ENCODE measurements at places on chromosomes 16 and 17.
A peak's percentile ranks its signal among the peaks of the same experiment; 100 is the strongest.

GRCh38 chr17:72193391-72194106 is 72.7 kb downstream of the SOX9 start:
- H3K4me1 ChIP-seq: no peaks in the 10 kb centered on the region
- H3K27ac ChIP-seq: no peak overlapping the region
- no peaks in the 10 kb centered on the region for H3K27me3 ChIP-seq
- no peak overlapping the region for H3K4me3 ChIP-seq
- no peaks in the 10 kb centered on the region for H3K36me3 ChIP-seq

- H3K4me3 ChIP-seq: no peak overlapping the region
- H3K27ac ChIP-seq: no peak overlapping the region
These were observed 10.5 kb upstream of the HEATR6 start for GRCh38 chr17:60089096-60089806.

DNA sequence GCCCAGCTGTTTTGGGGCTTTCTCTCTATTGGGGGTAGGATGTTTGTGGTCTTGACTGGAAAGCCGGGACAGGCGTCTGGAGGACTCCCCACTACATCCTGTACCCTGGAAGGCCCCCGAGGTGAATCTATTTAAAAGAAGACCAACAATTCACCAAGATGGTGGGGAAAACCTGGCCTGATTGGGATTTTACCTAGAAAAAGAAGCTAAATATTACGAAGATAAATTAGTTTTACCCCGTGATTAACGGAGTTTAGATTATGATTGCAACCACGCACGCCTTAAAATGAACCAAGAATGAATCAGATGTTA is 779 bp upstream of the CCDC102A start:
- DNase-seq: no peak
- no peaks in the 10 kb centered on the region for H3K36me3 ChIP-seq
- peak overlapping the region; percentile 58 for H3K4me3 ChIP-seq
- H3K27me3 ChIP-seq: 0 out of 2 replicates have a peak, but pooled peaks cover 7% of the 10 kb centered on the region
- H3K4me1 ChIP-seq: no peaks in the 10 kb centered on the region

DNA sequence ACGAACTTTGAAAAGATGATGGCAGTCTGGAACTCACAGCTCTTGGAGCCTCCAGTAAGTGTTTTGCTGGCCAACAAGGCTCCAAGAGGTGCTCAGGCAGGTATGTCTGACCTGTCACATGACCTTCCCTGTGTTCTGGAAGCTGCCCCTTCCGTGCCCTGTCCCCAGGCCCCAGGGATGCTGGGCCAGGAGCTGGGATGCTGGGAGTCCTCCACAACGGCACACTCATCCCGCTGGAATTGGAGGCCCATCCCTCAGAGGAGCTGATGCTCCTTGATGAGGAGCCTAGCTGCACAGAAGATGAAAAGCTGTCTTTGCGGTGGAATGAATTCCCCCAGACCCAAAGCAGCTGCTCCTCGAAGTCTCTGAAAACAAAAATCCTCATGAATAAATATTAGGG is 47.8 kb downstream of the HOXB1 start:
- peaks cover 34% of the 10 kb centered on the region for H3K4me1 ChIP-seq
- H3K27ac ChIP-seq: peak overlapping the region; percentile 82
- H3K27me3 ChIP-seq: no peaks in the 10 kb centered on the region
- H3K4me3 ChIP-seq: no peak overlapping the region
- no peak for DNase-seq
- H3K36me3 ChIP-seq: no peaks in the 10 kb centered on the region

DNA sequence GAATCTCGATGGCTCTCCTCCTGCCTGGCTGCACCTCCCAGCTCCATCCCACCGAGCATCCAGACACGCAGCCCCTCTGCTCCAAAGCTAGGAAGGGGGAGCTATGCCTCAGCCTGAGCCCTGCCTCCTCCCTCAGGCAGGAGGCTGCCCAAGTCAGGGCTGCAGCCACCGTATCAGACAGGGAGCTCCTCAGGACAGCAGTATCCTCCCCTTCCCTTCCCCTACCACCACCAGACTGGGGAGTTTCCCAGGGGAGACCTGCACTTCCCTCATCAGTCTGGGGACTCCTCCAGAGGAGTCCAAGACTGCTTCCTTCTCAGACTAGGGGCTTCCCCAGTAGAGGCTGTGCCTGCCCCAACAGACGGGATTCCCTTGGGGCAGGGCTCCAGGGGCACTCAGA is 17.5 kb downstream of the TMEM132E start:
- H3K36me3 ChIP-seq: no peaks in the 10 kb centered on the region
- H3K4me1 ChIP-seq: no peaks in the 10 kb centered on the region
- no peak overlapping the region for H3K27ac ChIP-seq
- H3K4me3 ChIP-seq: no peak overlapping the region
- DNase-seq: no peak
- peaks cover 34% of the 10 kb centered on the region for H3K27me3 ChIP-seq

- no peak overlapping the region for H3K27ac ChIP-seq
- H3K4me3 ChIP-seq: no peak overlapping the region
- no peaks in the 10 kb centered on the region for H3K27me3 ChIP-seq
- no peaks in the 10 kb centered on the region for H3K4me1 ChIP-seq
These were observed 424.9 kb downstream of the SOX9 start for GRCh38 chr17:72545766-72546165.

DNA sequence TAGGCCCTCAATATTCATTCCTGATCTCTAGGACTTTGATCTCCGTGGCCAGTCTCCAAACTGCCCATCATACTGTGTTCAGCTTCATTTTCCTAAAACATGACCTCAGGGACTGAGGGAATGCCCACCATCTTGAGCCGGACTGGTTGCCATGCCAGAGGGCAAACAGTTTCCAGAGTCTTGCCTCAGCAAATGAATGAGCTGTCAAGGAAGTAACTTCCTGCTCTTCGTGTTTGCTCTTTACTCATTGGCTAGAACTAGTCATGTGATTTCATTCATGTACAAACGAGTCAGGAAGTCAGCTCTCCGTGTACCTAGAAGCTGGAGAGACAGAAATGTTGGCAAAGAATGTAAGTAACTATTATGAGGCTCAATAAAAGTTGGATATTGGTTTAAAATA is 50.2 kb downstream of the ANKFN1 start:
- H3K4me3 ChIP-seq: no peak overlapping the region
- H3K27me3 ChIP-seq: no peaks in the 10 kb centered on the region
- H3K4me1 ChIP-seq: no peaks in the 10 kb centered on the region
- H3K36me3 ChIP-seq: no peaks in the 10 kb centered on the region
- H3K27ac ChIP-seq: no peak overlapping the region

DNA sequence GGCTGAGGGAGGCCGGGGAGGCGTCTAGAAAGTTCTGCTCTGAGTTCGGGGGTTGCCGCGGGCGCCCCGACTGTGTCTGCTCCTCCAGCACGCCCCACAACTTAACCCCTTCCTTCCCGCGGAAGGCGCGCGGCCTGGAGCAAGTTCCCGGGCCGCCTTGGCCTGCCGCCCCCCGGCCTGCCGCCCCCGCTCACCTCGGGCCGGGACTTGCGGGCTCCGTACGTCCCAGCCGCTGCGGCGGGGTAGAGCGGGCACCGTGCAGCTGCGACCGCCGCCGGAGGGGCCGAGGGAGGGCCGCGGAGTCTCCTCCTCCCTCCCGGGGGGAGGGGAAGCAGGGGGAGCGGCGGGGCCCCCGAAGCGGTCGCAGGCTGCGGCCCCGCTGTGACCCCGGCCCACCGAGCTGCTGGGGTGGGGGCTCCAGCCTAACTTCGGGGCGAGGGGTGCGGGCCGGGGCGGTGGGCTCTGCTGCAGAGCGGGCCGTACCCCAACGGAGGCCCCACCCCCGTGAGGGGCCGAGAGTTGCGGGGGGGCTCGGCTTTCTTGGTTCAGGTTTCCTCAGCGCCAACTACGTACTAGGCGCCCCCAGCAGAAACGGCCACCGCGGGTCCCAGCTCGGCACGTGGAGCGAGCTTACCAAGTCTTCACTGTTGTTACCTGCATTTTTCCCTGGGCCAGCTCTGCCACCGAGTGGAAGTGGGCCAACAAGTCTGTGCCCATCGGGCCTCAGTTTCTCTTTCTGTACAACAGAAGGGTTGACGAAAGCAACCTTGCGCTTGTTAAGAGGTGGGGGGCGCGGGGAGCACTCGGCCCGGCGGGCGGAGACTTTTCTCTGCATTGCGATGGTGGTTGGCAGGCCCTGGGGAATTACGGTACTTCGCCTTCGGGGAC is at the start of gene CCDC102A:
Gene CCDC102A (minus strand): TSS at position 266 of the 888 bp plus-strand sequence. CDS start 7,394 bp downstream, outside the sequence.
- H3K27ac ChIP-seq: no peak within 1 kb of the TSS
- 0 out of 2 replicates have a peak, but pooled peaks cover 7% of the 10 kb centered on the region for H3K27me3 ChIP-seq
- peak within 1 kb of the TSS; percentile 58 for H3K4me3 ChIP-seq
- H3K4me1 ChIP-seq: no peaks in the 10 kb centered on the region

DNA sequence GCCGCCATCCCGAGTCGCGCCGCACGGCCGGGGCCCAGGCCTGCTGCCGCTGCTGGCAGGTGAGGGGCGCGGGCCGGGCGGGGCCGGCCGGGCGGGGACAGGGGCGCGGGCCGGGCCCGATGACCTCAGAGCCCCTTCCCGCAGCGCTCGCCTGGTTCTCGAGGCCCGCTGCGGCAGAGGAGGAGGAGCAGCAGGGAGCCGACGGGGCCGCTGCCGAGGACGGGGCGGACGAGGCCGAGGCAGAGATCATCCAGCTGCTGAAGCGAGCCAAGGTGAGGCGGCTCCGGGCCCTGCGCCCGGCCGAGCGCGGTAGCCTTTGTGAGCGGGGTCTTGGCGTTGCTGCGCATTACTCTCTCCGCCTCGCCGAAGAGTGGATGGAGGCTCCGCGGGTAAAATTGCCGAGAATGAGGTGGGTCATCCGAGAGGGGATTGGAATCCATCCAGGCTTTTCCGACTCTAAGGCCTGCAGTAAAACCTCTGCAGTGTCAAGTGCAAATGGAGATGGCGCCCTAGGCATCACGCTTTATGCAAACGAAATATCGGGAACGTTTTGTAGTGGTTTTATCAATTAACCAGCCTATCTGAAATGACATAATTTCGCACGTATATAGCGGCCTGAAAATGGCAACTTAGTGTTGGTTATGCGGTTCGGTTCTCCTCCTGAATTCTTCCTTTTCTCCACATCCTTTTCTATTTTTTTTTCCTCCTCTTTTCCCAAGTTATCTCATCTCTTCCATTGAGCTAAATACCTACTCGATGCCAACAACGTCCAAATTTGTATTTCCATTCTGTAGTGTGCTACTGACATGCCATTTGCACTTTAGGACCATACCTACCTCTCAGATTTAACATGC is 577 bp downstream of the TTC19 start:
- H3K27me3 ChIP-seq: no peaks in the 10 kb centered on the region
- H3K4me1 ChIP-seq: peaks cover 21% of the 10 kb centered on the region
- H3K4me3 ChIP-seq: peak overlapping the region; percentile 85
- DNase-seq: no peak

DNA sequence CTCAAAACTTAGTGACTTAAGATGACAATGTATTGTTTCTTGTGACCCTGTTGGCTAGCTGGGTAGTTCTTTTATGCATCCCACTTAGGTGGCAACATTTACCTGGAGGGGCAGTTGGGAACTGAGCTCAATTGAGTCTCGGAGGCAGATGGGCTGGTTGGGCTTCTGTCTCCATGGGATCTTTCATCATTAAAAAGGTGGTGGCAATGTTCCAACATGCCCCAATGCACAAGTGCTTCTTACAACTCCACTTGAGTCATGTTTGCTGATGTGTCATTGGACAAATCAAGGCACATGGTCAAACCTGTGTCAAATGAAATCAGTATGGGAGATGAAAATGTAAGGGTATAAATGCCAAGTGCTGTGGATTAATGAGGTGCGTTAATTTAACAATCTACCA is 11.7 kb upstream of the HS3ST3B1 start:
- H3K27ac ChIP-seq: no peak overlapping the region
- peaks cover 28% of the 10 kb centered on the region for H3K27me3 ChIP-seq
- H3K4me3 ChIP-seq: no peak overlapping the region

DNA sequence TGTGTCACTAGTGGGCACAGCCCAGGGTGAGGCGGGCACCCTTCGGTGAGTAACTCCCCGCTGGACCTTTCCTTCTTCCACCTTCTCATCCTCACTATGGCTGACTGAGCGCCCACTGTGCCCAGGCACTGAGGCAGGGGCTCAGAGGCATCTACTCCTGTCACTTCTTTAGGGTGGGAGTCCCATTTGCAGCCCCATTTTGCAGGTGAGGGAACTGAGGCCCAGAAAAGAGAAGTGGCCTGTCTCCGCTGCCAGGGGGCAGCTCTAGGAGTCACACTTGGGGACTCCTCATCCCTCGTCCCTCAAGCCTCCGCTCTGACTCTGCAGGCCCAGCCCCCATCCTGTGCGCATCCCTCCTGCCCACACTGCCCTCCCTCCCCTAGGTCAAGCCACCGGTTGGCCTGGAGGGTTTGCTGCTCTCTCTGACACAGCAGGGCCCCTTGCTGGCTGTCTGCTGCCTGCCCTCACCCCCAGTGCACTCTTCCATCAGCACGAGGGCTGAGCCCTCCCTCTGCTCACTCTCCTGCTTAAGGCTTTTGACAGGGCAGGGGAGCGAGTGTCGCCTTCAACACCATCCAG is 62.4 kb downstream of the CNGB1 start:
- peaks cover 24% of the 10 kb centered on the region for H3K4me1 ChIP-seq
- H3K36me3 ChIP-seq: no peaks in the 10 kb centered on the region
- H3K27ac ChIP-seq: no peak overlapping the region
- H3K27me3 ChIP-seq: no peaks in the 10 kb centered on the region

DNA sequence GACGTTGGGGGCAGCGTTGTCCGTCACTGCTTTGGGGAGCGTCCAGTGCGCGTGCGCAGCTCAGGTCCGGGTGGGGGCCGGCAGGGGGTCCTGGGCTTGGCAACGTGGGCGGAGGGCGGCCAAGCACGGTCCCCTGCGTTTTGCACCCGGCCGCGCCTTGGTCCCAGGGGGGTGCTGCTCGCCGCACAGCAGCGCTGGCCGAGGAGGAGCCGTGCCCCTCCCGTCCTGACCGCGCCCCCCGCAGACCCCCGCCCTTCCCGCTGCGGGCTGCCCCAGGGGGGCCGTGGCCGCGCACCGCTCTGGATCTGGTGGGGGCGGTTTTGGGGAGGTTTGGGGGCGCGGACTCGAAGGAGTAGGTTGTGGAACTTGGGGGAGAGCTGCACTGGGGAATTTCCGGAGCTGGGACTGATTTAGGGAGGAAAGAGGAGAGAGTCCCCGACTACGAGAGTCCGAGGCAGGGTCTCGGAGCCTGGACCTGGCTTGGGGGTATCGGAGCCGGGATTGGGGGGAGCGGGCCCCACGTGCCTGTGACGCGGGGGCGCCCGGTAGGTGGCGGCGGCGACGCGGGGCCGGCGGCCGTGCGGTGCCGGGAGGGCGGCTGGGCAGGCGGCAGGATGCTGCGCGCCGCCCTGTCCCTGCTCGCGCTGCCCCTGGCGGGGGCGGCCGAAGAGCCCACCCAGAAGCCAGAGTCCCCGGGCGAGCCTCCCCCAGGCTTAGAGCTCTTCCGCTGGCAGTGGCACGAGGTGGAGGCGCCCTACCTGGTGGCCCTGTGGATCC is at the start of gene SLC9A5:
Gene SLC9A5 (plus strand): TSS at position 579 of the 777 bp plus-strand sequence. CDS start 36 bp downstream, at position 615.
- no peaks in the 10 kb centered on the region for H3K27me3 ChIP-seq
- peak; percentile 23 for DNase-seq
- H3K4me3 ChIP-seq: peak within 1 kb of the TSS; percentile 90
- no peak within 1 kb of the TSS for H3K27ac ChIP-seq

All from PC-9 (cell line).